NCI-H748 treated with DMSO at 0.1 percent for 48 hours (cell line): ENCODE measurements at places on chromosomes 4 and X.

DNA sequence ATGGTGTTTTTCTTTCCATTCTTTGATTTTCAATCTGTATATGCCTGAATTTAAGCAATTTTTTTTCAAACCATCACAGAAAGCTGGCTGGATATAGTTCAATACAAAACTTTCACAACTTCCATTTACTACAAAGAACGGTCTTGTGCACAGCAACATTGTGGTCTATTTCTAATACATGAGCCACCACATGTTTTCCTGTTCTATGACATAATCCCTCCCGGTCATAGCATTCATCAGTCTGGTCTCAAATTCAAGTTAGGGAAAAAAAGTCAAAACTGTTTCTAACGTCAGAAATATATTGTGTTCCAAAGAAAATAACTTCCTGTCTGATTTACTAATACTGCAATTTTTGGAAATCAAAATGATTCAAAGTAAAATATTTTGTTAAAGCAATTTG, 7.5 kb upstream of the CXCL6 start:
- no peak for DNase-seq

DNA sequence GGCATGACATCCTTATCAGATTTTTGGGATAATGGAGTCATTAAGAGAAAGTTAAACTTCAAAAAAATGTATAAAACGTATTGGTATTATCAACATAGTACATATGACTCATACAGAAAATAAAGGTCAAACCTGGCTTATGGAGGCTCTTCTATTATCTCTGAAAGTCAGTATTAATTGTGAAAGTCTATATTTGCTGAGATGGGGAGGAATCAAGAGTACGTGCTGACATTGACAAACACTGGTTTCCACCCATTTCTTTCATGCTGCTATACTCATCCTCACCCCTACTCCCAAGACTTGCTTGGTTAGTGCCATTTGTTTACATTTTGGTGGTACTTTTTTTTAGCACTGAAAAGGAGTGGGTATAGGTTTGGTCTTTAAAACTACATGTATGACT, 30.8 kb upstream of the PLA2G12A start:
- no peak for DNase-seq

DNA sequence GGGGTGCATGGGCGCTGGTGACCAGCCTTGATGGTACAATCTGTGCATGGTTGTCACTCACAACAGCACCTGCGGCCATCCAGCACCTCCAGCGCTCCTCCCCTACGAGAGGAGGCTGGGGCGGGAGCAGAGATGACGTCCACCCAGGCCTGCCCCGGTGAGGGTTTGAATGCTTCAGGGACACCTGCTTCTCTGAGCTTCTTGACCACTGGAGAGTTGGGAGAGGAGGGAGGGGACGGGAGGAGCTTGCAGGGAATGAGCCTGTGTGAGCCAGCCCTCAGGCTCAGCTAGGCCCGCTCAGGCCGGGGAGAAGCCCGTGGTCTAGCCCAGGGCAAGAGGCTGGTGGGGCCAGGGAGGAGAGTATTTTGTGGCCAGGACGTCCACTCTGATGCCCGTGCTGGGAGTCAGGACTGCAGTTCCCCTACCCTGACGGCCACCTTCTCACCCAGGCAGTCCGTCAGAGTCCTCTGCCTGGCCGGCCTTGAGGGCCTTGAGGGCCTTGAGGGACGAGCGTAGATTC, 59.2 kb downstream of the CPZ start:
- DNase-seq, result no peak

GRCh38 chr4:44157611-44158277, 290.9 kb downstream of the KCTD8 start:
- no peak for DNase-seq

DNA sequence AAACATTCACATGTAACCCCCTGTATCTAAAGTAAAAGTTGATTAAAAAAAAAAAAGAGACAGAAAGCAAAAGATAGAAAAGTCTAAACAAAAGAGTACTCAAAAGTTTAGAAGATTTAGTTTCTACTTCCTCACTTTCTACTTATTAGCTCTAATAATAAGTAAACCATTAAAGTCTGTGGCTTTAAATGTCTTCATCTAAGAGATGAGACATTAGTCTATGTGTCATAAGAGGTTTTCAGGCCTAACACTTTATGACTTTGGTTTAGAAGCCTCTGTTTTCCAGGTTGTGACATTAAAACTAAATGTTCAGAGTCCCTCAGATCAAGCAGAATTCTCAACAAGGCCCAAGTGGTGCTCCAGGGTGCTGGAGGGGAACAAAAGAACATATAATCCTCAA, 42.2 kb upstream of the GUCY1A1 start:
- DNase-seq, result no peak

DNA sequence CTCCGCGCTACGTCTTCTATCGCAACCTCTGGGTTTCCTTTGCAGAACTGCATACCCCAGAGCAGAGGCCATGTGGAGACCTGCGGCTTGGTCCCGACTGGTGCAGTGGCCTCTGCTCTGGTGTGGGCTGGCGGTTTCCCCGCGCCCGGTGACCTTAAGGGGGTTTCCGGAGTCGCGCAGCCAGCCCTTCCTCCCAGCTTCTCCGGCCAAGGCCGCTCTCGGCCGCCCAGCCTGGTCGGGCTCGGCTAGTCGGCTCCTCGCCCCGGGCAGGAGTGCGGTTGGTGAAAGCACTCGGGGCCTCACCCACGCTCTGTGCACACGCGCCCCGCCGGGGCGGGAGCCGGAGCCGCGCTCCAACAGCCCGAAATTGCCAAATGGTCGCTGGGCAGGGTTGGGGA, 84.9 kb downstream of the BCOR start:
- no peak for DNase-seq

DNA sequence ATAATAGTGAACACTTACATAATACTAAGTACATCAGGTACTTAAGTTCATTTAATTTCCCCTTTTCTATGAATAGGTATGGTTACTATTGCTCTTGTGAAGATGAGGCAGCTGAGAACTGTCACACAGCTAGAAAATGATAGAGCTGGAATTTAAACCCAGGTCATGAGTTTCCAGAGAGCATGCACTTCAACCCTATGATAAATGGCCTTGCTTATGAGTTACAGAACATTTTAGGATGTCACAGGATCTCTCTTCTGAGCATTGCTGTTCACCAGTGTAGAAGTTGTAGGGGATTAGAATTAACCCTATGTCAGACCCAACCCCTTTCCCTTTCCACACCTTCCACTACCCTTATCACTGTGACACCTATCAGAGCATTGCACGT, 46.5 kb upstream of the TMEM33 start:
- DNase-seq, result no peak

GRCh38 chr4:113436360-113436759, 325.2 kb downstream of the CAMK2D start:
- DNase-seq, result peak; percentile 41

DNA sequence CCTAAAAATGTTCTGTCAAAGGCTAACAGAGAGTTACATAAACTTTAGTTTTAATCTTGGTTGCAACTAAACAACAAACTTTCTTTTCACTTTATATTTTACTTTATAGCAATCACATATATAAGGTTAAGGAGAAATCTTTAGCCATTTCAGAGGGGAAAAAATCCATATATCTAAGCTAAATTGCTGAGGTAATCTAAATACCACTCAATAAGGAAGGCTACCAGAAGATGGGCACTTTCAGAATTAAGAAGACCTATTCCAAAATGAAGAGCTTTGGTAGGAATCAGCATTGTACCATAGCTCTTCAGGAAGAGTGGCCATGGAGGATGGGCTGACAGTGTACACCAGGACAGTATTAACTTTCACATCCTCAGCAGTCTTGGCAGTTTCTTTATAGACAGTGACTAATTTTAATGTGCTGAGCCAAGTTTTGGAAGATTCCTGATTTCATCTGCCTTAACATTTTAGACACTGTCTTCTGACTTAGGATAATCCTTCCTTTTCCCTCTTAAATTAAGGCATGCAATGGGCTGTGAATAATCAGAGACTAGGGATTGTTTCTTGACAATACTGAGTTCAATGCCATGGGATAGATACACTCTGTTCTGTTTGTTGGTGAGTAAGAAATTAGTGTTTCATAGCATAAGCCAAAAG, 7.1 kb downstream of the FAT4 start:
- DNase-seq, result no peak

DNA sequence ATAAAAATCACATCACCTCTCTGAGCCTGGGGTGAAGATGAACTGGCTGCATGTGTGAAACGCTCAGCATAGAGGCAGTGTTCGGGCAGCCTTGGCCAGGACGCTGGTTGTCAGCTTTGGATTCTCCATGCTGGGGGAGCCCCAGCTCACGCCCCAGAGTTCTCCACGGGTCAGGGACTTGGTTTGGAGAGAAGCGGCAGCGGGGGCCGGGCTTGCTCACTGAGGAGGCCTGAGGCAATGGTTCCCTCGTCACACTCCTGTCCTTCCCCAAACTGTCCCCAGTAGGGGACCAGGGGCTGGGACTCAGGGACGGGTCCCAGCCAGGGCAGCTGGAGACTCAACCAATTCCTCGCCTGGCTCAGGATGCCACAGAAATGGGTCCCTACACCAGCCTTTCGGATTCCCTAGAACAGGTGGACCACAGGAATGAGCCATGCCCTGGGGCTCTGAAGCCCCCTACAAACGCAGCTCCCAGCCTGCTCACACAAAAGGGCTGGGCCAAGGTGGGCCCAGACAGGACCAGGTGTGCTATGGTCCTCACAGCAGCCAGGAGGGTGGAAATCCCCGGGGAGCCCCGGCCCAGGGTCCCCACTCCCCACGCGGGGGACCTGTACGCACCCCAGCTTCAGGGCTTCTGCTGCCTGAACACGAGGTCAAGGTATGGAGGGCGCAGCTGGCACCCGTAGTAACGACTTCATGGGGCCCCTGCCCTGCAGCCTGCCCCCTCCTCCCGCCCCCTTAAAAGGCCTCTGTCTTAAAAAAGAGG, 1.4 kb downstream of the MXD4 start:
- no peak for DNase-seq

GRCh38 chr4:14345356-14345775, 656.9 kb upstream of the CPEB2 start:
- DNase-seq, result no peak

- no peak for DNase-seq
Observed at GRCh38 chr4:69731241-69731640, 29.2 kb downstream of the SULT1B1 start.

DNA sequence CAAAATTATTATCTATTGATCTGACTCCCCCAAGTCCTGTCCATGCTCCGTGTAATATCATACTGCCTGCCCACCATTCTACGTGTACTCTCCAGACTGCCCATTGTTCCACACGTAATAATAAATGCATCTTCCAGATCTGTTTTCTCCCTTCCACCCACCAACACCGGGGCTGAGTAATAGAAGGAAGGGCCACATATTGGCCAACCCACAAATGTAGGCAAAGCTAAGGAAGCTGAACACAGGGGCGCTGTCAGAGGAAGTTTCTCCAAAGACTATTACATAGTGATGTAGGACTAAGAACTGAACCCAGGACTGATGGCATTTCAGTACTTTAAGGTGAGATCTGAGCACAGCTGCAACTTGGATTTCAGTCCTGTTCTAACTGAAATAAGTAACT, 135.8 kb upstream of the GUCY1A1 start:
- DNase-seq, result peak; percentile 62

DNA sequence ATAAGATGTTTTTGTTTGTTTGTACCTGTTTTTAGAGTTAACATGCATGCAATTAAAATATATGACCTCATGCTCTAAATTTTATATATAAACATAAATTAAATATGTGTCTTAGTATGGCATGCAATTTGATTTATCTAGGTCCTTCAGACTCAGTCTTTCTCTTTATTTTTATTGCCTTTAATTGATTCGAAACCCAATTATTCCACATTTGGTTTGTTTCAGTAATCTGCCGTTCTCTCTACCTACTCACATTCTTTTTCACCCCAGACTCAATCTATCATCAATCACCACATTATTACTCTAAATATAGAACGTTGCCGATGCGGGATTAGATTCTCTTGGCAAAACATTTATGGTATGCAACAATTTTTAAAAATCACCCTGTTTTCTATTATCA, 1492.8 kb downstream of the RAPGEF2 start:
- DNase-seq, result no peak
